ENCODE measurements at places on chromosomes 7 and 10.

DNA sequence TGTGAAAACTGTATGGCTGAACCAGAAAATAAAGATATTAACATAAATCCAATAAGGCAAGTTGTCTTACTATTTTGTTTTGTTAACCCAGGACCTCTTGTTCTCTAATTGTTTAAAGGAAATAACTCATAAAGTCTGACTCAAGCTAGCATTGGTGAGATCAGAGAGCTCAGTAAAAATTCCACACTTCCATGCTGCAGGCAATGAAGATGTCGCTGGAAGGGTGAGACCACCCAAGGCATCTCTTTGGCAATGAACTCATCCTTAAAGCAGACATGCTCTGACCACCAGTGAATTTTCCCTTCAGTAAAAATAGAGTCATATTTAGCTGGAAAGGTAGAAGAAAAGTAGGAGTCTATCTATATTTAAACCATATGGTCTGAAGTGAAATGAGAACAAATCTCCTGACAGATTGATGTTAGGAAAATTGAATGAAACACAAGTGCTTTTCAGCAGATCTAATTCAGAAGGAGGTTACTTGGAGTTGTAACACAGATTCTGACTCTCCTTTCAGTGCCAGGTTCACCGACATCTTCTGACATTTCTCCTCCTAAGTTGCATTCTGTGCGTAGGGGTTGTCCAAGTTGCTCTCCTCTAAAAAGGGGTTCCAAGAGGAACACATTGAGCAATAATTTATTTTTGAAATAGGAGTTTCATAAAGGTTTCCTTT is 32.8 kb upstream of the VIPR2 start:
- no peak for DNase-seq

- no peak for DNase-seq
Measured at GRCh38 chr7:70355198-70356020, 757.1 kb downstream of the AUTS2 start.

- DNase-seq: no peak
Measured at GRCh38 chr10:128031216-128031615, 95.0 kb downstream of the MKI67 start.

GRCh38 chr7:7672545-7673239 is 32.1 kb downstream of the UMAD1 start:
- no peak for DNase-seq

- DNase-seq: no peak
Measured at GRCh38 chr10:90960355-90960814, 39.5 kb upstream of the ANKRD1 start.

DNA sequence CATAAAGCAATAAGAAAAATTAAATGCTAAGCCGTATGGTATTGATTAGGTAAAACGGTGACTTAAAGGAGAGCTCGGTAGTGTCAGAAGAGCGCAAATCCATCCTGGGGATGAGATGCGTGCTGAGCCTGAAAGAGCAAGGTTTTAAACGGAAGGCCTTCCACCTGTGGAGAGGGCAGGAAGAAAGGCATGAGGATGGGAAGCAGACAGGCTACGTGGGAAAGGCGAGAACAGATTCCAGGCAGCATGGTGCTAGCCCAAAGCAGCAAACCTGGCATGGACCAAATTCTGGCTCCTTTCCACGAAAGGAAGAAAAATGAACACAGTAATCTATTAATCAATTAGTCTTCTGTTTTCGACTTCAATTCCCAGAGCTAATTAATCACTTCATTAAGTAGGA is 103.5 kb downstream of the HIPK2 start:
- no peak for DNase-seq

DNA sequence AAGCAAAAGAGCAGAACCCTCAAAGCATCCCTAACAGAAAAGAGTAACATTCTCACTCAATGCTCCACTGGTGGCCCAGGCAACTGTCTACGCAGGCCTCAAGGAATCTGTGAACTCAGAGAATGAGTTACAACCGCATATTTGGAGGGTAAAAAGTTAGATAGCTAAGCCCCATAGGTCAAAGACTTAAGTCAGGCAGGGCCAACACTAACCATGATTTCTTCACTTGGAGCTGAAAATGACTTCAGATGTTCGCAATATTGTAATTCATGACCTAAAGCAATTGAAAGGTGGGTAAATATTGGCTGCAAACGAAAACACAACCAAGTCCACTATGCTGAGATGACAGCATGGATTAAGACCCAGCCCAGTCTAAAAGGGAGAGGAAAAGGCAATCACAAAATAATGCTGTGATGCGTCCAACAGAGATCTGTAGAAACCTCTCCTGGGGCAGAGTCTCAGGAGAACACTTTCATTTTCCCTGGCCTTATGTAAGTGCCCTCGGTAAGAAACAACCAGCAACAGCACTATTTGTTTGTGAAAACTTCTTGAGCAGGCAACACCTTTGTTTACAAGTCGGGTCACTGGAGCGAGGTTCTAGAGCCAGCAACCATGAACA is 176.5 kb downstream of the TNS3 start:
- DNase-seq: no peak

DNA sequence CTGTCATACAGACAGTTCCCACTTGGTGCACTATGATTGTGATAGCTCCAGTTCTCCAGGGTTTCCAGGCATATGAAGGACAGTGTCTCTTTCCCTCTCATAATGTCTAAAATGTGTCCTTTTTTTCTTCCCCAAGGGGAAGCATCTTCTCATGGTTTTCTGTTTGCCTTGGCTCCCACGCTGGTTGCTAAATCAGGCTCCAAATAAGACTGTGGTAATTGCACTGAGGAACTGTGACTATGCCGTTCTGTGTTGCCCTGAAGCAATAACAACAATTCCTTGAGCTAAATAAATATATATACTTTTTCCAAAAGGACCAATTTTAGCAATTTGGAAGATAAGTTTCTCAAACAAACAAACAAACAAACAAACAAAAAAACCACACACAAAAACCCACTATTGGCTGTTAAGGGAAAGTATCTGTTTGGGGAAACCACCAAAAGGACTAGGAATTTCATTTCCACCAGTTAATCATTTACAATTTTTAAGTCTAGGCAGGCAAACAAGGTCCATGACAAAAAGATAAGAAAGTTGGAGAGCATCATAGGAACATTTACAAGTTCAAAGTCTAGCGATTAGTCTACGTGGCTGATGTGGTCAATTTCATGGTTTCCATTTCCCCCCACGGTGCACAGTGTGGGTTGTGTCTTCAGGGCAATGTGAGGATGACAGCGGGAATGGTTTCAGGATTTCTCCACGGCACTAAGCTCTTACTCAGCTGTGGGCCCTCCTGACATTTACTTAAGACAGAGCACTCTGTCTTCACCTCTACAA is 62.4 kb downstream of the THNSL1 start:
- no peak for DNase-seq

- no peak for DNase-seq
Measured at GRCh38 chr7:7970237-7970530, 1.6 kb downstream of the GLCCI1 start.

GRCh38 chr7:36338256-36338655 is 51.4 kb upstream of the ANLN start:
- DNase-seq: no peak

GRCh38 chr7:108627476-108628051 is 57.9 kb downstream of the DNAJB9 start:
- DNase-seq: no peak

DNA sequence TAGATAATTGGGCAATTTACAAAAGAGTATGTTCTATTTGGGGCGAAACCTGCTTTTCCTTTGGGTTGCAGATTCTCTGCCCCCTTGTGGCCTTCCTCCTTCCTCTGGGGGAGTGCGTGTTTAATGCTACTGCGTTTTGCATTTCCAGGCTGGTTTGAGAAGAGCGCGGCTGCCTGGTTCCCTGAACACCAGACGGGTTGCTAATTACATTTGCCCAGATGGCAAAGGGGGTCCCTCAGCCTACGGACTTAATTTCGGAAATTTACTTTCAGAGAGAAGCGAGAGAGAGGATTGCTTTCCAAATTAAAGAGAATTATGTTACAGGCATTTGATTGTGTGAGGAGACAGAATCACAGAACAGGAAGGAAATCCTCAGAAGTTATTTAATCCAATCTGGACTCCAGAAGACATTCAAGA is 91.9 kb upstream of the JAZF1 start:
- no peak for DNase-seq

- DNase-seq: no peak
Measured at GRCh38 chr7:91869661-91870060, 10.8 kb downstream of the MTERF1 start.

- no peak for DNase-seq
Measured at GRCh38 chr7:115153769-115154477, 232.0 kb downstream of the MDFIC start.

DNA sequence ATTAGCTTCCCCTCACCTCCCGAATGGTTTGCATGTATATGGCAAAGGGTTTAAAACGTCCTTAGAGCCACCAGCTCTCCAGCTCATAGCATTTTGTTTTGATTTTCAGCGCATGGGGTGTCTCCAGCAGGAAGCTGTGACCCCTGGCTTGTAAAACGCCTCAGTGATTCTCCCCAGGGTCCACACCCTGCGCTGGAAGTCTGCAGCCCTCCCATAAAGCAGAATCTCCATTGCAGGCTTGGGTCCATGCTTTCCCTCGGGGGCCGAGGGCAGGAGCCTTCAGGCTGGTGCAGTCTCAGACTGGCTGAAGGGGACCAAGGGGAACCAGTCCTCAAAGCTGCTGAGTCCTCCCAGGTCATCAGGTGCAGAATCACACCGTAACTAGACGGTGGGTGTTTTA is 109.7 kb downstream of the VIPR2 start:
- no peak for DNase-seq

DNA sequence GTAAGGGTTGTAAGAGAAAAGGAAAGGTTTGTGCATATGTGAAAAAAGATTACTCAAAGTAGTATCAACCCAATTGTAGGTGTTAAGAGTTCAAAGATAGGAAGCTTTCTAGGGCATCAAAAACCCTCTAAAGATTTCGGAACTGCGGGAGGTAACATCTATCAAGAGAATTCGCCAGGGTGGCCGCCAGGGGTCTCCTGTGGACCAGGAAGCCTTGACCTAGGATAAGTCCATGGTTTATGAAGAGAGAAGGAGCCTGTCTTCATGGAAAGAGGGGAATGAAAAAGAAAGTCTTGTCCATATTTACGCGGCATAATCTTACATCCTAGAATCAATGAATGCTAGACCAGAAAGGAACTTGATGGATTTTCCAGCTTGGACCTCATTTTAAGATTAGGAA is 140.7 kb upstream of the CALCR start:
- DNase-seq: no peak

DNA sequence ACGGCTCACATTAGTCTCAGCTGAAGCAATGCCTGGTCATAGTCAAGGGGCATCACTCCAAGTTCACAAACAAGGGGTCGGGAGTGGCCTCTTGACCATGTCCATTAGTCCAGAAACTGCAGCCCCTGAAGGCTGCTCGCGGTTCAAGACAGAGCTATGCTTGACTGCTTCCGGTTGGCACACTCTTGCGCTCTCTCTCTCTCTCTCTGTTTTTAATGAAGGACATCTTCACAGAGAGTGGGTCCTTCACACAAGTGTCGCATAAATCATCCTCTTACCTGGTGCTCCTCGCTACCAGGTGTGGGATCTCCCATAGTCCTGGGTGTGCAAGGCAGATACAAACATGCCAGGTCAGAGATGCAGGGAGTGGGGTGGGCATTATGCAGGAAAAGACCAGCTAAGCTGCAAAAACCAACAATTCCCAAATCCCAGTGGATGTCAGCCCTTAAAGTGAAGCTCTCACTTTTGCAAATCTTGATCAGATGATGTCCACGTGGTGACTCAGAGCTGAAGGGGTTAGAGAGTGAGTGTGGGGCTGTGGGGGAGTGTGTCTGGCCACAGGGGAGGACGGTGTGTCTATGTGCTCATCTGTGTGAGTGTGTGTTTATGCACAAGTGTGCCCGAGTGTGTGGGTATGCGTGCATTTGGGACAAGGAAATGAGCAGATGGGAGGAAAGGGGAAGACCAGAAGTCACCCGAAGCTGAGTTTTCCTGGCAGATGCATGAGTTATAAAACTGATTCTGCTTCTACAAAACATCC is 83.7 kb upstream of the PPP2R2D start:
- no peak for DNase-seq

- DNase-seq: no peak
Measured at GRCh38 chr7:47268851-47269836, 312.8 kb downstream of the TNS3 start.

DNA sequence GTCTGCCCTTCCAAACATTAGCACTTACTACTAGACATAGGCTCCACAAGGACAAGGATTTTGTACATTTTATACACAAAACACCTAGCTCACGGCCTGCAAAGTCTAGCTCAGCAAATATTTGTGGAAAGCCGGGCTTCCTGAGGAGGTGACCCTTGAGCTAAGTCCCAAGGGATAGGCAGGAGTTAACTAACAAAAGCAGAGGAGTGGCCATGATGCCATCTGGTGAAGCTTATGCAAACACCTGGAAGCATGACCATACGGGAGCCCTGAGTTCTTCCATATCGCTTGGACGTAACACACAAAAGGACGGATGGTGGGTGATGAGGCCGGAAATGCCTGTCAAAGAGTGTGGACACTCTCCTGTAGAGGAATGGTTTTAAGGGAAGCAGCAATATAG is 25.9 kb upstream of the YAE1 start:
- no peak for DNase-seq

DNA sequence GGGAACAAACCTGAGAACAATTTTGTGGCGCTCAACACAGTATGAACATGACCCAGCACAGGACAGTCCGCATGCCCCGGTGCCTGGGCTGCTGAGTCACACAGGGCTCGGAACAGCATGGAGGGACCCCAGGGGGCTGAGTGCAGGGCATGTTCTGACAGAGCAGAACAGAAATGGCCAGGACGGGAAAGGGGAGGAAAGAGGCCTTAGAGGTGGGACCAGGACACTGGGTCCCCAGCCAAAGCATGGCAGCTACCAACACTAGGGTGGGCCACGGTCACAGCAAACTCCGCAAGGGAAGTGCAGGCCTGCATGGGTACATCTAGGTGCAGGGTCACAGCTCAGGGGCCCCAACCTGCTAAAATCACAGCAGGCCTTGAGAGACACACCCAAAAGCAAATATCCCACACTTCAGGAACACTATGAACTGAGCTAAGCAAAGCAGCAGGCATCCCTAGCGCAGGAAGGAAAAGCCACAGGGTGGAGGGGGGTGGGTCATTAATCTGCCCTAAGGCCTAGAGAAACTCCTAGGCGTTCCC is 5.6 kb downstream of the IMPDH1 start:
- no peak for DNase-seq

DNA sequence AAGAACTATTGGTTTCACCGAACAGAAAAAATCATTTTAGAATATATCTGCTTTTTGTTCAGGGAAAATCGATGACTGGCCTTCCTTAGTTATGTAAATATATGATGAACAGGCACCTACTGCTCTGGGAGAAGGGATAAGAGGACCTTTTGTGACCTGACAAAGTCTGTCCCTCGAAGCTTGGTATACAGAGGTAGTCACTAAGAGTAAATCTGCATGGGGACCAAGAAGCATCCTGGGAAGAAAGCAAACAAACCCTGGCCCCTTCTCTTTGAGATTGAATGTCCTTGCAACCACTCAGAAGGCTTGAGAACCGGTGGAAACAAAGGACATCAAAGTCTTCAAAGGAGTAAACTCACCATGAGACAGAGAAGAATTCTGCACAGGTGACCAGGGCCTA is 52.3 kb downstream of the SKIDA1 start:
- no peak for DNase-seq

- no peak for DNase-seq
Measured at GRCh38 chr10:114374053-114374791, 30.1 kb downstream of the AFAP1L2 start.

All from stimulated activated CD8-positive, alpha-beta memory T cell treated with anti-CD3 and anti-CD28 coated beads, Interleukin-4, amount 100 ng/mL, for 1 hour (primary cell).